ENCODE measurements at places on chromosomes 1 and 21.

DNA sequence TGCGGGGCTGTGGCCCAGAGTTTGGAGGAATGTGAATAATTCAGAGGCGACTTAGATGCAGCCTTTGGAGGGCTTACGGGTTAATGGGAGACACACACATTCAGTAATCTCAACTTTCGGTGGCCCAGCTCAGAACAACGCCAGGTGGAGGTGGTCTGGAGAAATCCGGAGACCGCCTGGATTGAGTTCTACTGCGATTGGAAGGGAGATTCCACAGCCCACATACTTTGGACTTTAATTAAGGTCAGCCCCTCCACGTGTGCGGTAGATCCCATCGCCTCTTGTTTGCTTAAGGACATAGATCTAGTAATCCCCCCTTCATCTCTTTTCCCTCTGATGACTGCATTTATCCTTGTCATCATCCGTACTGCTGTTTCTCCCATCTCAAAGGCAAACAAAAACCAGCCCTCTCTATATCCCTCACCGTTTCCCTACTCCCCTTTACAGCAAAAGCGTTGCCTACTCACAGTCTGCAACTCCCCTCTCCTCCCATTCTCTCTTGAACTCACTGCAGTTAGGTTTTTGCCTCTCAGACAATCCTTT is 720 bp upstream of the BSDC1 start:
- no peak for DNase-seq

DNA sequence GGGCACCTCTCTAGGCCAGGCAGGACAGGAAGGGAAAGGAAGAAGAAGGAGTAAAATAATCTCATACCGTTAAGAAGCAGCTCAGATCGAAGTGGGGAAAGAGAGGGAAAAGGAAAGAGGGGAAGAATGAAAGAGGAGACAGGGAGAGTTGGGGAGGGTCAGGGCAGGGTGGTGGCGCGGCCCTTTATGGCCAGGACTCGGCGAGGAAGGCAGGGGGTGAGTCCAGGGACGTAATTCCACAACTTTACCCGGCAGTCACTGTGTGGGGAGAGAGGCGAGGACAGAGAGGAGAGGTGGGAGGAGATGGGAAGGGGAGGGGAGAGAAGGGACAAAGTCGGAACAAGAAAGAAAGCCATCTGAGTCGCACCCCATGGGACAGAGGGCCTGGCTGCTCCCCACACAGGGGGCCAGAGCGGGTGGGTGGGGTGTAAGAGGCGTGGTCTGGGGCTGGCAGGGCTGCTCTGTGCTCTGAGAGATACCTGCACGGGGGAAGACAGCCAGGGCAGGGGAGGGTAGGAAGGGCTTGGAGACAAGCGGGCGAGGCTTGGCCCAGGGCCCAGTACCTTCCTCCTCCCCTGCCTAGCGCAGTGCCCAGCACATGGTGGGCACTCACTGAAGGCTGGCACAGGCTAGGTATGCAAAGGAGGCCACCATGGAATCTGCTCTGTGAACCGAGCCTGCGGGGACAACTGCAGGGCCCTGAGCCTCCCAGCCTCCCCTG is 49.4 kb downstream of the KIF21B start:
- DNase-seq = no peak

- no peak for DNase-seq
Observed at GRCh38 chr1:55045430-55045829, 6.1 kb downstream of the PCSK9 start.

GRCh38 chr1:175376194-175376593 is 183.6 kb upstream of the KIAA0040 start:
- no peak for DNase-seq

GRCh38 chr1:38551318-38552307 is 308.0 kb downstream of the RRAGC start:
- no peak for DNase-seq
